Head of caudate nucleus (tissue), 42 donors: ENCODE measurements at places on chromosomes 3 and 15.

GRCh38 chr3:128993461-128994172 lies at the start of gene CFAP92:
Gene CFAP92 (minus strand): TSS chr3:128994076. CDS start chr3:128993304, 772 bp downstream.
- peak; percentile 92 for DNase-seq

DNA sequence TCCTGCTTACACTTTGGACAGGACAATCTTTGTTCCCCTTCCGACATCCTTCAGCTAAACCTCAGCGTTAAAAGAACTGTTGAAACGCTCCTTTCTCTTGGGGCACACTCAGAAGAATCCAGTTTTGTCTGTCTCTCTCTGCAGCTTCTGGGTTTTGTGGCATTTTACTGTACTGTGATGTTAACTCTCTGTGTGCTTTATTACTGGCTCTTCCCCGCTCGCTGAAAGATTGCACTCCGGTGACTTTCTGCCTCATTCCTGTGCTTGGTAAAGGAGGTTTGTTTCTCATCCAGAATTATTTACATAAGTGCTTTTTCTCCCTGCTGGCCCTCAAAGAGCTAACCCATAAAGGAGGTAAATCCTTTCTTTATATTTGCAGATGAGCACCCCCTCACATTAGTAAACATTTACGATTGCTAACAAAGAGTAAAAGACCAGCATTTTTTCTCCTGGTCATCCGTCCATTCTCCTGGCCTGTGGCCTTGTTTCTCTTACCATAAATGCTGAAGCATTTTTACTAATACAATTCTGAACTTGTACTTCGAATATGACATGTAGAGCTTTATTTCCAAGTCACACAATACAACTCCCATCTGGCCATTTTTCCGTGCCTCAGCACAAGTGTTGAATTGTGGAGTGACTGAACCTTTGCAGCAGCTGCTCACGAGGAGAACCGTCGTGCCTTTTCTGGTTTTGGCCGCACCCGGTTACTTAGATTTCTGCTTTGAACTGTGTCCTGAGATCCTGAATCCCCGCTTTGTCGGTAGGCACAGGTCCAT lies 69.3 kb upstream of the RPL35A start:
- no peak for DNase-seq

- DNase-seq: no peak
These were observed 169.1 kb upstream of the TSPAN3 start for GRCh38 chr15:77239882-77240608.

DNA sequence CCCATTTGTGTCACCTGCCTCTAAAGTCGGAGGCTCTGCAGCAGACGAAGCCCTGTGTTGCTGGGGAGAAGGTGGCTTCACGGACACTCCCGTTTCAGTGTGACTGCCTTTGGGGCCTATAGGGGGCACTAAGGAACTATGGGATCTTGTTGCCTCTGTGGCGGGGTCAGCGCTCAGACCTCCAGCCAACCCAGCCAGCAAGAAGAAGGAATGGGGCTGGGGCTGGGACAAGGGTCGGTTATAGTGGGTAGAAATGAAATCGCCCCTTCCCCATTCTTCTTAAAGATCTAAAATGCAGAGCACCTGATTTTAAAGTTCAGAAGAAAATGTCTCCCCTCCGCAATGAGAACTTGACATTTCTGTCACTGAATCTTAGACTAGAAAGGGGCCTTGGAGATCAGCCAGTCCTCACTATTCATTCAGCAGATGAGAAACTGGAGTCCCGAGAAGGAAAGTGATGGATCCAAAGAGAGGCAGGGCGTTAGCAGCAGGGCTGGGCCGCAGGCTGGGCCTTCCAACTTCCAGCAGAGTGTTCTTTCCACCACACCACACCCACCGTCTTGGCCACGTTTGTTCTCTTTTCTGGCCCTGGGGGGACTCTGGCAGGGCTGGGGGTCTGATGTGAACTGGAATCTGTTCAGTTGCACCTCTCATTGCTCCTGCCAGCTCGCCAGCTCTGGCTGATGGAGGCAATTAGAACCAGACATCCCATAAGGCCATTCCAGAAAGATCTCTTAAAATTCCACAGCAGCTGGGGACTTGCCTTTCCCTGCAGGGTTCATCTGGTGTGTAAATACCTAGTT lies 195.4 kb downstream of the OPA1 start:
- peak; percentile 69 for DNase-seq

GRCh38 chr3:158918451-158918850 lies 116.6 kb downstream of the MFSD1 start:
- no peak for DNase-seq

- no peak for DNase-seq
These were observed 147.2 kb upstream of the WNT5A start for GRCh38 chr3:55634345-55634744.

DNA sequence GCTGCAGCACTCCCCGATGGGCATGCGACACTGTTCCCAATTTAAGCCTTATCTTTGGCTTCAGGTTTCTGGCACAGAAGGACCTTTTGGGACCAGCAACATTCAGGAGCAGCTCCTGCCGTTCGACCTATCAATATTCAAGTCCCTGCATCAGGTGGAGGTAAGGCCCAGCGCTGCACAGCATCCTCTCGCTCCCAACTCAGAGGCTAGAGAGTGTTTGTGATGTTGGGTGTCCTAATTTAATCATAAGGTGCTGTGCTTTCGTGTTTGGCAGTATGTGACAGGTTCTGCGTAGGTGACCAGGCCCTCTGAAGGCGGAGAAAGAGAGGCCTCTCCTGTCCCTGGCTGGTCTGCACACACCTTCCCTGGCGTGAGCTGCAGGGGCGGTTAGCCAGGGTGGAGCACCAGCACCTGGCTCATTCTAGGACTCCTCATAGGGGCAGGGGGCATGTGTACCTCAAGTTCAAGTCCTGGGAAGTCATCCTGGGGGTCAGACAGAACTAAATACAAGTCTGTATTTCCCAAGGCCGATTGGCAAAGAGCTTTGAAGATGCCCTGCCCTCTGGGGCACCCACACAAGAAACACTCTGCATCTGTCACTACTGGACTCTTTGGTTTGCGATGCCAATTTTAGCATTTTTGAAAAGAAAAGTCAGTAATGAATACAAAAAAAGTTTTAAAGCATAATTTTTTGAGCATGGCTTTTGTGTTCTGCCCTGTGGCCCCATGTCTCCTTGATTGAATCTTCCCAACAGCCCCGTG lies 17.0 kb downstream of the NISCH start:
- DNase-seq: no peak

- no peak for DNase-seq
These were observed 562.9 kb upstream of the KCNMB2 start for GRCh38 chr3:177973241-177973840.
